ENCODE measurements at places on chromosomes 6 and 20. TPM values are rescaled to one million over a fixed set of nuclear protein-coding genes. Genes with fewer than 3 reads are reported as not detected.

DNA sequence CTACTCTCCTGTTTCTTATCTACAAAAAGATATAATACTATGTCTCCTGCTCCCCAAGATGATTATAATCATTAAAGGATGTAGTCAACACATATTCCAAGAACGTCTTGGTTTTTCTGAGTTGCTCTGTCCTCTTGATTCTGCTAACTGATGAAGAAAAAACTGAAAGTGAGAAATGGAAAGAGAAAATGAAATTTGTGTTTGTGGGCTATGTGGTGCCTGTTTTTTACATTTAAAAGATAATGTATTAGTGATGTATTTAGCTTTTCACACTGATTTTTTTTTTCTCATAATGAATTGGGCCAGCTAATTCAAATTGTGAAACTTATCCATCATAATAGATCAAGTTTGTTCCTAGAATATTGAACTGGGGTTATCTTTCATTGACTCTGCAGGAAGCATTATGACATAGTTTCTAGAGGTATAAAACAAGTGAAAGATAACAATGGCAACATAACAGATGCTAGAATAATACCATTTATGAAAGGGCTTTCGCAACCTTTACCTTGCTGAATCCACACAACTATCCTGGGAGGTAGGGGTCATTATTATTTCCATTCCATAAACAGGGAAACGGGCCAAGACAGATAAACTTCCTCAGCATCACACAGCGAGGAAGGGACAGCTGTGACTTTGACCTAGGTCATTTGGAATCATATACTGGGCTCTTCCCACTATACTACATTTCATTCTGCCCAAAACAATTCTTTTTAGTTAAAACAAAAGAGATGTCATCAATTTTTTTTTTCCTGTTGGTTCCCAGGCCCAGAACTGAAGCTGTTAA lies 336.7 kb downstream of the GJA1 start:
- DNase-seq: no peak

Gene TMEM151B
- 21.2 TPM for total RNA-seq

Gene DCBLD1
- total RNA-seq: 10.1 TPM

Gene FAM110A
- total RNA-seq: 16.8 TPM

Gene HRH3
- 0.86 TPM for total RNA-seq

Gene OTOR
- not detected for total RNA-seq

- no peak for DNase-seq
Observed at GRCh38 chr6:163986313-163986712, 571.8 kb downstream of the QKI start.

Gene HLA-DRB1
- 0.84 TPM for total RNA-seq

Gene BTN1A1
- not detected for total RNA-seq

Gene PRRT1
- 3.1 TPM for total RNA-seq

DNA sequence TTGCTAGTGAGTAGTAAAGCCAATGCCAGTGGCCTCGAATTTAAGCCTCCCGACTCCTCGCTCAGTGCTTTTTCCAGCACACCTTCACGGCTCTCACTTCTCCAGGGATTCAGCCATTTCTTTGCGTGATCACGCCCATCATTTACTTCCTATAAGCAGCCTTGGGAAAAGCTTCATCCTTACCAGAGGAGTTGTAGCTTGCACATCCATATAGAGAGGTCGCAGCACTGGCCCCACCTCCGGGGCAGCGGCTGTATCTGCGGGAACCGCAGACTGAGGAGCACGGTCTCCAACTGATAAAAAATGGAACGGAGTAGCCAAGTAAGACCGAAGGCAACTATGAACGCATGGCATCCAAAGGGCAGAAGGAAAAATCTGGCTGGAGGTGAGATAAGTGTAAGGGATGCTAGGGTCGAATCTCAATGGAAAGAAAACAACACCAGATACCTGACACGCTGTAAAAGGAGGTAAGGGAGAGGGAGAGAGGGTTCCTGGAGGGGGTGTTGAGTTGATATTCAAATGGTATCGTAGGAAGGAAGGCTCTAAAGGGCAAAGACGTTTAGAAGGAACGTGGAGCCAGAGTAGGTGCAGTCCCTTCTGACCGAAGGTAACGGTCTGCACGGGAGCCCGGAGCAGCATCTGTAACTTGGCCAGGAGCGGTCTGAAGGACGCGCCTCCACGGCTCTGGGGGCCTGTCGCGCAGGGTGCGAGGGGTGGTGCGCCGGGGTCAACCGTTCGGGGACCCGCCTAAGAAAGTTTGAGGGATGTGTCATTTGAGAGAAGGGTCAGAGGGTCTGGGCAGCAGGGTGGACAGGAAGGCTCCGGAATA lies 640 bp downstream of the NFS1 start:
- DNase-seq: no peak

Gene TMEM14A
- 27.8 TPM for total RNA-seq

- DNase-seq: no peak
Observed at GRCh38 chr6:55957961-55958422, 82.6 kb upstream of the BMP5 start.

GRCh38 chr6:11218102-11218442 lies 14.4 kb downstream of the NEDD9 start:
- DNase-seq: no peak

GRCh38 chr20:35200267-35200666 lies 26.2 kb upstream of the MMP24 start:
- DNase-seq: no peak

Gene FRK
- 0.11 TPM for total RNA-seq

DNA sequence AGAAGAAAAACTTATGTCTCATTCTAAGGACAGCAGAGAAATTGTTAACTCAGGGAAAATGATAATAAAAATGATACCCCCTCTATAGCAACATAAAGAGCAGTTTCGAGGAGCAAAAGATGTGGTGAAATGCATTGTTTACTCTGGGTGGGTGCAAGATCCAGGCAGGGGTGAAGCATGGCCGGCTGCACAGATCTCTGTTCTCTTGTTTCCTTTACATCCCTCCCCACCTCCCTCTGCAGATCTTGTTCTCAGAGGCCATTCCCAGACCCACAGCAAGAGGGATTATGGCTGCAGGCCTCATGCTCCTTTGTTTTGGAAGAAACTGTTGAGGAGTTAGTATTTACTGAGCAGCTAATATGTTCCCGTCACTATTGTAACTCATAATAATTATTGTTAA lies 1.8 kb downstream of the BTN3A1 start:
- no peak for DNase-seq

Gene SRSF12
- total RNA-seq: 21.9 TPM

DNA sequence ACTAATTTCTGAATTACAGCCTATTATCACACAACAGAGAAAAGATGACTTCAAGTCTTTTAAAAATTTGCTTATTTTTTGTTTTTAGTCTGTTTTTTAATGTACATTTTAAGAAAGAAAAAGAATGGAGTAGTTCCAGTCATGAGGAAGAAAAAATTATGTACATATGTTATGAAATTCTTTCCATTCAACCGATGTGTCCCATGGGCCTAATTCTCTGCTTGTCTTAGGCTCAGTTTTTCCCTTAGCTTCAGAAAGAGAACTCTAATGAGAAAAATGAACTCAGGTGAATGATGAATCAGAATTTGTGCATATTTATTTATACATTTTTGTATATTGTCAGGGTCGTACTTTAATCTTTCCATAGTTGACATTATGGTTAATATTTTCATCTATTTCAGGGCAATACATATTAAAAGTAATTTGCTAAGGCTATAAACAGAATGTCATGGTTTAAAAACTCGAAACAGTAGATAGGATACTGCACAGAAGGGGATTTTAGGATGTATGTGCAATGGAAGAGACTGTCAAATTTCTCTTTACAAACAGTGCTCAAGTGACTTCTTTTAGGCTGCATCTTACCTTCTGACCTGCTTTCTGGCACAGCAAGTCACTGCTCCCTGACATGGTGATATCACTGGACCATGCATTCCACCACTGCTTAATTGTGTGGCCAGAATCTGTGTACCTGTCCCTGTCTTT lies 153.1 kb downstream of the EPHA7 start:
- no peak for DNase-seq

GRCh38 chr6:79421001-79421411 lies 116.2 kb downstream of the LCA5 start:
- DNase-seq: no peak

- peak; percentile 35 for DNase-seq
Observed at GRCh38 chr6:125746731-125747588, 2.5 kb upstream of the HEY2 start.

Gene SLC35D3
- not detected for total RNA-seq

GRCh38 chr20:19593762-19594161 lies 164.3 kb upstream of the RIN2 start:
- no peak for DNase-seq

GRCh38 chr6:160357088-160357487 lies 8.9 kb downstream of the SLC22A3 start:
- no peak for DNase-seq

DNA sequence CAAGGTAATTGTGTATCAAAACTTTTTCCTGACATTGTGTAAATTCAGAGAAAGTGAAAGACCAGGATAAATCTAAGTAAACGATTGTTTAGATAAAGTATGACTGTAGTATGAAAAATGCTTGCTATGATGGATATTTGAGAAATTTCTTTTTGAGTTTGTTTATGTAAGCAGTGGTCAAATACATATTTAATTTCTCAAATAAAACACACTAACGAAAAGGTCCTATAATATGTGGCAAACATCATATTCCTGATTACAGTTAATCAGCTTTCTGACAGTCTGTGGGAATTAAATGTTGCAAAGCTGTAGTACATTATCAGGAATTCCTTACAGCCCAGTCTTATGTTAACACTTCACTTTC lies 636.9 kb downstream of the MMUT start:
- DNase-seq: no peak

Gene COL19A1
- total RNA-seq: not detected

Gene FOXP4
- total RNA-seq: 62.4 TPM

Gene LEMD2
- total RNA-seq: 71.1 TPM

Gene EZR
- 88.2 TPM for total RNA-seq

- no peak for DNase-seq
Observed at GRCh38 chr6:132009175-132009574, 58.0 kb upstream of the CCN2 start.

DNA sequence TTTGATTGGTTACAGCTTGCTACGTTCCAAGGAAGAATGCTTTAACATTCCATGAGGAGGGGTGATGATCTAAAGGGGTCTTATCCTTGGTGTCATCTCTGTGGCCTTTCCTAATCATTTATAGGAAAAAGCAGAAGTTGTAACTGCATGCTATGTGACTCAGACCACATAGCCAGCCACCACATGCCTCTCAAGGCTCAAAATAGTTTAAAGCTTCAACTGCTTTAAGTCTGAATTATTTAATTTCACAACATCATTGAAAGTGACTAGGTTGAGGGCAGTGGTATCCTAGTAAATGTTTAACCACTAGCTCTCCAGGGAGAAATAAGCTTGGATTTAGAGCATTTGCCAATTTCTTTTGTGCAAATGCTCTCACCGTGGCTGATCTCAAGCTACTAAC lies 29.7 kb downstream of the MC3R start:
- DNase-seq: no peak

DNA sequence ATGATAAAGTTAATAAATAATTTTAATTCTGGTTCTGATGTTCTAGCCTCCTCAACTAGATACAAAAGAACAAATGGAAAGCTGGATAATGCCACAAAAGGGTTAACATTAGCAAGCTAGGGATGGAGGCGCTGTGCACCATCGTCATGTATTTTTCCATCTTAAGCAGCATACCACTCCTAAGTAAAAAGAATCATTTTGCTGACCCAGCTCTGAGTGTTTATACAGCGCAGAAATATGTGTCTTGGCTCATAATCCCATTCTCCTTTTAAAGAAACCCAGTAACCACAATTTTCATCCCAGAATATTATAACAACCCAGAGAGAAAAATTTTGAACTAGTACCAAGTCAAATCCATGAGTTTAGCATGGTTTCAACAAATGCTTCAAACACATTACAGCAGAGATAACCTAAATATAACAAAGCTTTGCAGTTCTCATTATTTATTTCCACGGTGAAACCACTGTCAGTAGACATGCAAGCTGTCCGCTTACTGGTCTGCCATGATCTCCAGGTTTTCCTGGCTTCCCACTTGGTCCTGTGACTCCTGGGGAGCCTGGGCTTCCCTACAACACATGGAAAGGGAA lies 111.1 kb downstream of the COL12A1 start:
- no peak for DNase-seq

Gene DPM1
- total RNA-seq: 42.9 TPM

GRCh38 chr6:2507521-2508037 lies 243.1 kb downstream of the MYLK4 start:
- DNase-seq: no peak

DNA sequence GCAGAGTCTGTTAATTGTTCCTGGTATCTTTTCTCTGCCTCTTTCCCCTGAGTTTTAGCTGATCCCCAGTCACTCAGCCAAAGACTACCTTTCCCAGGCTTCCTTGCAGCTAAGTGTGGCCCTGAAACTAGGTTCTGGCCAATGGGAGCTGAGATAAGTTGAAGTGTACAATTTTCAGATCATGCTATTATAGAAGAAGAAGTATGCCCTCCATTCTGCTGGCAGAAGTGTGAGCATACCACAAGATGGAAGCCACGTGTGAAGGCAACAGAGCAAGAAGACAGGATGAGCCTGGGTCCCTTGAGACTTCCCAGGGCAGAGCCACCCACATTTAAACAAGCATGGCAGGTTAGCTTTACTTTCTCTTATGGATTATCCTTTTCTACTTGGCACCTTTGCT lies 273.2 kb downstream of the HIVEP2 start:
- no peak for DNase-seq

GRCh38 chr6:141744194-141744925 lies 388.4 kb upstream of the GJE1 start:
- DNase-seq: no peak

Gene TOX2
- 3.3 TPM for total RNA-seq

GRCh38 chr20:10219452-10219791 lies 792 bp downstream of the SNAP25 start:
- DNase-seq: peak; percentile 91

Gene LHFPL5
- not detected for total RNA-seq

- DNase-seq: no peak
Observed at GRCh38 chr6:131115651-131116050, 19.6 kb upstream of the AKAP7 start.

DNA sequence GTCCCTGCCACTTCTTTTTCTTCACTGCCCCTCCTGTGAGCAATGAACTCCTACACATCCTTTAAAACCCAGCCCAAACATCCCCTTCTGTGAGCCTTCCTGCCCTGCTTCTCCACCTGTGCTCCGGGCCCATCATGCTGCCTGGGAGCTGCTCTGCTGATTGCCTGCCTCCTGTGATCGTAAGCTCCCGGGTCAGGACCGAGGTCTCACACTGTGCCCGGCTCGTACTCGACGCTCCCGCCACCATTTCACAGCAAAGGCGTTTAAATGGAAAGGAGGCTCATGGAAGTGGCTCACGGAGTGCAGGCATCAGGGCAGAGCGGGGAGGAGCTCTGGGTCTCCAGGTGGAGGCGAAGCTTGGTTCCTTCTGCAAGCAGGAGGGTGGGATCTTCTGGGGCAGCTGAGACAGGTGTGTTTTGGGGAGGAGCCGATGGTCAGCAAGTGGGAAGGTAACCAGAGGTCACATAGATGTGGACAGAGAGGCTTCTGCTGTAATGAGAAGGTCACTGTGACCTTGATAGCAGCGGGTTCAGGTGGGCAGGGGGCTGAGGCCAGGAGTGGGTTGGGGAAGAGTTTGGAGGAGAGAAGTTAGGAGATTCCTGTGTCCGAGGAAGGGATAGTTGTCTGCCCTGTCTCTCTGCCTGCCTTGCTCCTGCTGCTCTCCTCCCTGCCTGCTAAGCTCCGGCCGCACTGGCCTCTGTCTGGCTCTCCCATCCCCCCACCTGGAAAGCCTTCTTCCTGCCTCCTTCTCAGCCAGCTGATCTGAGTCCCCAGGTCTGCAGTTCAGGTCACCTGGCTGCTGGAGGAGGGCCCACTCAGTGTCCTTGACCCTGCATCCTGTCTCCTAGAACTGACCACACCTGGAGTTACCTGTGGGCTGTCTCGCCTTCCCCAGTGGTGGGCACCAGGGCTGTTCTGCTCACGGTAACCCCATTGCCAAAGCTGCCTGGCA lies 52.7 kb upstream of the FRMD1 start:
- no peak for DNase-seq

GRCh38 chr20:10711903-10712451 lies 38.2 kb upstream of the JAG1 start:
- DNase-seq: no peak

All from neural crest cell (in vitro differentiated cells).